ENCODE measurements at places on chromosomes 5 and 9. TPM values are rescaled to one million over a fixed set of nuclear protein-coding genes. Genes with fewer than 3 reads are reported as not detected.

- no peak for DNase-seq
Measured at GRCh38 chr5:79346420-79346824, 110.5 kb downstream of the JMY start.

GRCh38 chr9:132509928-132510874 lies 72.2 kb upstream of the BARHL1 start:
- no peak for DNase-seq

- DNase-seq: no peak
Measured at GRCh38 chr5:102750151-102750834, 4.8 kb upstream of the PAM start.

GRCh38 chr5:1783216-1783554 lies 16.5 kb downstream of the MRPL36 start:
- no peak for DNase-seq

Gene PCDHAC1
- total RNA-seq: under 0.01 TPM

Gene PCSK1
- total RNA-seq: under 0.01 TPM

Gene SLC4A9
- not detected for total RNA-seq
